ENCODE measurements at places on chromosomes 16 and 17.

DNA sequence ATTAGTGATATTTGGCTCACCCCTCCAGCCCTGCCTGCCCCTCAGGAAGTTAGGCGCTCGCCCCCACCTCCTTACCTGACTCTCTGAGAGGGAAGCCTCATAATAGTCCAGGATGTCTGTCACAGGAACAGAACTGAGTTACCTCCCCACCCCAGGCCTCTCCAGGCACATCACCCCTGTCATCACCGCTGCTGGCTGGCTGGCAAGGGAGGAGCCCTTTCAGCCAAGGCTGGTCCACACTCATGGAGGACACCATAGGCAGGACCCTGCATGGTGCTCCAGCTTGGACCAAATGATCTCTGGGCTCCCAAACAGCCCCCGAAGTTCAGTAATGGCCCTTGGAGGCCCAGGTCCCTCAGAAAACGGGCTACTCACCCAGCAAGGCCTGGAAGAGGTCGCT lies 1.5 kb downstream of the DLG4 start:
- DNase-seq: no peak

- peak; percentile 96 for DNase-seq
Measured at GRCh38 chr16:31105677-31106213, 2.4 kb upstream of the BCKDK start.

DNA sequence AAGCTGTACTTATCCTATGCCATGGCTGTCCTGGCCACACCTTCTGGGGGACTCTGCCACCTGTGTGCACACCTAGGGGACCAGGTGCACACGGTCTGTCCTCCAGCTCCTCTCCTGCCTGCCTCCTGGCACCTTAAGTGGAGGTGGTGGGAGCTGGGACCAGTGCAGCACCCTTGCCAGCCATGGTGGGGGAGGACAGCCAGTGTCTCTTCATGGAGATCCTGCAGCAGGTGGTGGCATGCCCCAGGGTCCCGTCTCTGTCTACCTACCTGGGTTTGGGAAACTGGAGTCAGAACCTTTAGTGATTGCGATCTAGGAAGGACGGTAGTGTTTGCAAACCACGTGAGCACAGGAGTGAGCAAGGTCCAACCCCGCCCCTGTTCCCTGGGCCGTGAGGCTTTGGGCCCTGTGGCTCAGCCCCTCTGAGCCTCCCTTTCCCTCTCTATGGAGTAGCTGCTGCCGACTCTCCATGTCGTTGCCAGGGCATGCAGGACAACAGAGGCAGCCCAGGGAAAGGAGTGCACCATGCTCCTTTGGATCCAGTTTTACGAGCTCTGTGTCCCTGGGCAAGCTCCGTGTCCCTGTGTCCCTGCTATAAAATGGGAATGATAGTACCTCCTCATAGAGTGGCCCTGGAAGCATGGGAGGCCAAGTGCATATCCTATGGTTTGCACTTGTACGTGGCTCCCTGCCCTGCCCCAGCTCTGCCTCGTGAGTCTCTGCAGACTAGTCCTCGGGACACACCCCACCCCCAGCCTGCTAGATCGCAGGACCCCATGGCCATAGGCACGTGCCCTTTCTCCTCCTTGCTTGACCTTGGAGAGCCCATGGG lies 7.1 kb downstream of the ADGRG1 start:
- no peak for DNase-seq

DNA sequence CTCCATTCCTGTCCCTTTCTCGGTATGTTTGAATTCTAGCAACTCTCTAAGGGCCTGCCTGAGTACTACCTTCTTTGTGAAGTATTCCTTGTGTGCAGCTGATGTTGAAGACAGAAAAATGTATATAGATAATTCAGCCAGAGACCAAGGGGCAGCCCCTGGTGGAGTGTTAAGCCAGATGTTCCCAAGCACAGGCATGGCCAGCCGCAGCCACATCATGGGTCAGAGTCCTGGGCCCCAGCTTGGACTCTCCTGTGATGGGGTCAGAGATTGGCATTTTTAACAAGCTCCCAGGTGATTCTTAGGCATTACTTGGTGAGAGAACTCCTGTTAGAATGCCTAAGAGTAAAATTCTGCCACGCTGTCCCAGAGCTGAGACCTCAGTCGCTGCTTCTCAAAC lies 100.8 kb downstream of the IRF8 start:
- peak; percentile 42 for DNase-seq

DNA sequence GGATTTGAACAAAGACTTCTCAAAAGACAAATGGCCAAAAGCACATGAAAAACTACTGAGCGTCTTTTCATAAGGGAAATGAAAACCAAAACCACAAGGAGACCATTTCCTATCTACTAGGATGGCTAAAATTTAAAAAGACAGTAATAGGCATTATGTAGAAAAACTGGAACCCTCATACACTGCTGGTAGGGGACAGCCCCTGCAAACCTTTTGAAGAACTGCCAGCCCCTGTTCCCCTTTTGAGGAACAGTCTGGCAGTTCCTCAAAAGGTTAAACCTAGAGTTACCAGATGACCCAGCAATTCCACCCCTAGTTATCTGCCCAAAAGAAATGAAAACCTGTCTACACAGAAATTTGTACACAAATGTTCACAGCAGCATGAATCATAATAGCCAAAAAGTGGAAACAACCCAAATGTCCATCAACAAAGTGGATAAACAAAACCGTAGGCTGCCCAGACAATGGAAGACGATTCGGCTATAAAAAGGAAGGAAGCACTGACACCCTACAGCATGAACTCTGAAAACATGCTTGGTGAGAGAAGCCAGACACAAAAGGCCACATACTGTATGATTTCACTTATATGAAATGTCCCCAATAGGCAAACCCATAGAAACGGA lies 22.9 kb downstream of the CDIP1 start:
- DNase-seq: no peak

GRCh38 chr16:88437367-88437964 lies 15.6 kb upstream of the ZFPM1 start:
- peak; percentile 89 for DNase-seq

- DNase-seq: no peak
Measured at GRCh38 chr17:77467521-77467920, 326.8 kb downstream of the SEC14L1 start.

- DNase-seq: no peak
Measured at GRCh38 chr16:85828166-85828565, 28.7 kb downstream of the COX4I1 start.

GRCh38 chr16:86037999-86038925 lies 139.3 kb downstream of the IRF8 start:
- no peak for DNase-seq

- DNase-seq: no peak
Measured at GRCh38 chr16:23924128-23924527, 88.3 kb downstream of the PRKCB start.

GRCh38 chr16:30920891-30921290 lies 2.5 kb upstream of the FBXL19 start:
- no peak for DNase-seq

GRCh38 chr16:85253084-85253941 lies 141.0 kb upstream of the CIBAR2 start:
- peak; percentile 86 for DNase-seq

DNA sequence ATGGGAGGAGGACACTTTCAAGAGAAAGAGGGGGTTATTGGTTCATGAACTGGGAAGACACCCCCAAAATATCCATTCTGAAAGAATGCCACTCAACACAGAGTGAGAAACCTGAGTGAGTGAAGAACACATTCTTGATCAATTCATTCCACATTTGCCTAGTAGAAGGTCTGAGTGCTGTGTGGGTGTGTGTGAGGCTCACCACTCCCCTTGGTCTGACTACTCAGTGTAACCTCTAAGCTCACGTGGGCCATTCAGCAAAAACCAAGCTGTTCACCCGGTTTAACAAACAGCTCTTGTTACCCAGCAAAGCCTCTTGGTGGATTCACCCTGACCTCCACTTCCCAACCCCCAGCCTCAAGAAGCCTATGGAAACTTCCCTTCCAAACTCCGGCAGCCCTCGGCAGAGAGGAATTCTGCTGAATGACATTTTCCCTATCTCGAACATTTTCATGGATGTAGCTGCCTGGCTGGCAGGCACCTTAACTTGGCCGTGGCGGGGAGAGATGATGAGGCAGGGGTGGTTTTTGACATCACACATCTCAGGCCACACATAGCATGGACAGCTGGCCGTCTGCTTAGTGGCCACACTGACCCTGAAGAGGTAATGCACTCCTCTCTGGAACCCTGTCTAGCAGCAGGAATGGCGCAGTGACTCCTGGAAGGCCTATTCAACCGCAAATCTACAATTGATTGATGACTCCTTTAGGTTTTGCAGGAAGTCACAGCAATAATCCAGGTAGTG lies 11.6 kb downstream of the ST6GALNAC1 start:
- DNase-seq: no peak

GRCh38 chr16:83698964-83699363 lies 108.8 kb upstream of the HSBP1 start:
- no peak for DNase-seq

DNA sequence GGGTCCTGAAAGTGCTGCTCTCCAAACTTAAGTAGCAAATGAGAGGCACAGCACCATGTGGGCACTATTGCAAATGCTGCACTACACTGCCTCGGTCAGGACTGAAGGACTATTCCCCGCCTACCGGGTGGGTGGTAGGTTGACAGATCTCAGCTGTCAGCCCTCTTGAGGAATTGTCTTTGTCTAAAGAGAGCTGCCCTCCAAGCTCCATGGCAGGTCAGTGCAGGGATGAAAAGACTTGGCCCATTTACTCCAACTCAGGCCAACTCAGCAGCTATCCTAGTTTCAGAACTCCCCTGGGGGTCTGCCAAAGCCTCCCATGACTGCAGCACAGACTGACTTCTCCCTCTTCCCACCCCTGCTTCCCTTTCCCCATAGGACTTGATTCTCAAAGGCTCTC lies 3.4 kb upstream of the PDZD9 start:
- no peak for DNase-seq

GRCh38 chr16:30372725-30373124 lies 1.9 kb upstream of the MYL11 start:
- DNase-seq: no peak

DNA sequence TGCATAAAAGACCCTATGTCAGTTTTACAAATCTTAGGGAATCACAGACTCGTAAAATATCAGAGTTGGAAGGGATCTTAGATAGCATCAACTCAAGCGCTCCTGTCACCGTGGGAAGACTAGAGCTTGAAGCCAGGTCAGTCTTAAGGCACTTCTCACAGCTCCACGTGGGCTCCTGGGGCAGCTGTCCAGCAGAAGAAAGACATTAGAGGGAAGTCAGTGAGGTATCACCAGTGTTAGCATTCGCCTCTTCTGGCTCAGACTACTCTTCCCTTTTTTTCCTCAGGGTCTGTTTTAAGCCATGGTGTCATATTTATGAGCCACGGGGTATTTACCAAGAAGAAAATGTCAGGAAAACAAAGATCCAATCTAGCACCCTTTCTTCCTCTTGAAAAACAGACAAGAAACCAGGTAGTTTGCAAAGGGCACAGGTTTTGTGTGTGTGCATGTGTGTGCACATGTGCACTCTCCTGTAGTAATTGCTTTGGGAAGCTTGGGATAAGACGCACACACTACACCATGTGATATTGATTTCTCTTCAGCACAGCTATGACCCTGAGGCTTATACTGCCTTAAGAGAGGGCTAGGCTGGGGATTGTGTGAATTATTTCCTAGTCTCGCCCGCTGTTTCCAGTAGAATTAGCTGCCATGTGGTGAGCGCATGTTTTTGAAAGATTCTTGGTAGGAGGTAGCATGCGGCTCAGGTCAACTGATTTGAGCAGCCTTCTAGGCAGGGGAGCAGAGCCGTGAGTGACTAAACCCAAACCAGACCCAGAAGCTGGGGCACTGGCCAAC lies 61.0 kb upstream of the ELAC2 start:
- DNase-seq: no peak

GRCh38 chr17:75194879-75195278 lies 10.6 kb upstream of the NUP85 start:
- no peak for DNase-seq

- no peak for DNase-seq
Measured at GRCh38 chr17:17356931-17357270, 53.7 kb downstream of the NT5M start.

GRCh38 chr17:74618451-74618850 lies 5.1 kb downstream of the CD300E start:
- DNase-seq: no peak

DNA sequence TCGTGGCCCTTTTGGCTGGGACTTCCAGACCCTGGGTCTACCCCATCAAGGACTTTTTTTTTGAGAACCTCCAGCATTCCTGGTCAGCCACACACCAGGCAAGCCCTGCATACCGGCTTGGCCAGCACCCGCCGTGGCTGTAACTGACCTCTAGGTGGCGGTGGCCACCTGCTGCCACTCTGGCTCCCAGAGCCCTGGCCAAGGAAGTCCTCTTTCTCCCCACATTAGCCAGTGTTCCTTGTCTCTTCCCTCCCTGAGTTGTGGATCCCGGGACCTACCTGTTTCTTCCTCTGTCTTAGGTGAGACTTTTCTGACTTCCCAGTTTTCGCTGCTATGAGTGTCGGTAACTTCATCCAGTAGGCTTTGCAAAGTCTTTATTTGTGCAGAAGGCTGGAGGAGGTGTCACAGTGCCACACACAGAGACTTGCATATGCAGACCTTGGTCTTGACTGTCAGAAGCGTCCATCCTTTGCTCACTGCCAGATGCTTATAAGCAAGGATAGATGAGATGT lies 348.3 kb downstream of the CPPED1 start:
- peak; percentile 75 for DNase-seq

GRCh38 chr16:80063031-80063712 lies 462.6 kb upstream of the MAF start:
- no peak for DNase-seq

DNA sequence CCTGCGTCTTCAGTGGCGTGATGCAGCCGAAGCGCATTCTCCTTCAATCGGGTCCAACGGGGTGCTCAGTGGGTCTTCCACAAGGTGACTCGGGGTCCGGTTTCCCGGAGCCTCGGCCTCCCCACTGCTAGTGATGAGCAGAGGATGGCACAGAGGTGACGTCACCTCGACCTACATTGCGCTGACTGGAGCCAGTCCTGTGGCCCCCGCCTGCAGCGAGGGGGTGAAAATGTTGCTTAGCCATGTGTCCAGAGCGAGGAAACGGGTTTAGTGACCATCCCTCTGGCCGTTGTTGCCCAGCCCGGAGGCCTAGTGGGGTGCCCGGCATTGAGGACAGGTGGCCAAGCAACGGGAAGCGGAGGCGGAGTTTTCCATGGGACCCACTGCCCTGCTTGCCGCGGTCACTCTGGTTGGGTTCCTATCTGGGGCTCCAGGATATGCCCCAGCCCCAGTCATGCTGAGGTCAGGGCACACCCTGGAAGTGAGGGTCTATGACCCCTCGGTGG lies 190.6 kb upstream of the CIBAR2 start:
- DNase-seq: no peak

GRCh38 chr16:88413631-88414030 lies 30.9 kb downstream of the ZNF469 start:
- no peak for DNase-seq

Measured in activated CD8-positive, alpha-beta memory T cell treated with anti-CD3 and anti-CD28 coated beads for 24 hours (primary cell).